Renal pelvis (tissue), 12 donors: ENCODE measurements at places on chromosomes 16 and 17.

GRCh38 chr17:80169784-80170500 is at the start of gene CARD14:
Gene CARD14, plus strand, starts transcription at chr17:80170030. Its CDS starts 11,409 bp downstream, at chr17:80181439.
- DNase-seq = no peak

GRCh38 chr16:84606081-84606875 is 11.6 kb downstream of the COTL1 start:
- no peak for DNase-seq

DNA sequence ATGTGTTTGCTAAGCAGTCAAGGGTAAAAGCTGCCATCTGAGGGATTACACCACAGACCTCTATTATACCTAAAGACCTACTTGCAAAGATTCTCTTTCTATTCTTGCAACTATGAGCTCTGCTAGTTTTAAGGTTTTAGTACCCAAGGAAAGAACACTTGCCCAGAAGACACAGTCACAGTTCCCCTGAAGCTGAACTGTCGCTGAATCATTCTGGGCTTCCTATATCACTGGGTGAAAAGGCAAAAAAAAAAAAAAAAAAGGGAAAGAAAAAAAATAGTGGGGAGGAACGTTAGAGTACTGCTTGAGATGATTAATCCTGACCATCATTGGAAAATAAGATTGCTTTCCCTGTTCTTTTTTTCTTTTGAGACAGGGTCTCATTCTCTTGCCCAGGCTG is 37.9 kb downstream of the LYRM1 start:
- DNase-seq = no peak

- DNase-seq = no peak
Observed at GRCh38 chr17:44087319-44087718, 16.8 kb downstream of the G6PC3 start.

DNA sequence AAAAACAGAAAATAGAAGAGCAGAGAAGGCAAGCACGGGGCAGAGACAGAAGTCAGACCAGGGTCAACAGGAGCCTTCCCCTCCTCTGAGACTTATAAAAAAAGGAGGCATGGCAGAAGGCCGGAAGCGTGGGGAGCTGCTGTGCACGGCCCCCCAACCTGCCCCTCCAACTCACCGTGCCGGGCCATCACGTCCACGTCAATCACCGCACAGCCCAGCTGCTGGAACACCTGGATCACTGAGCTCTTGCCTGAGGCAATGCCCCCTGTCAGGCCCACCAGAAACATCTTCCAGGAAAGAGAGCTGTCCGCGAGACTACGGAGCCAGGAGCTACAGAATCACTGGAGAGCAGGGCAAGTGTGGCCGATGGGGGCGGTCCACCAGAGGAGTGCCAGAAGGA is 16.8 kb downstream of the DCAKD start:
- no peak for DNase-seq

DNA sequence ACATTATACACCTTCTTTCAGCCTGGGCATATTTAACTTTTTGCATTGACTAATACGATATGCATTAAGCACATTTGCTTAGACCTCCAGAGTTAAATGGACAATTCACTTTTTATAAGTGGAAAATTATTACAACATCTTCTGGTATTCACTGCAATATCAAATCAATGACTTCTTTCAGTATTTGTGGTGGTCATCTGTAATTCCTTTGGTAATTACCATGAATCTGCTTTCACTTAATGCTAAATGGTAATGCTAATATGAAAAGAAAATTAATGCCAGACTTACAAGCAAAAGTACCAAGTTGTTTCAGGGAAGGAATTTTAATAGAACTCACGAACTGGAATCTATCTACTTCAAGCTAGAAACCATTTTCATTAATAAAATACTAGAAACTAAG is 6.4 kb downstream of the GPATCH8 start:
- no peak for DNase-seq

GRCh38 chr16:17106243-17106791 is 364.4 kb downstream of the XYLT1 start:
- no peak for DNase-seq

DNA sequence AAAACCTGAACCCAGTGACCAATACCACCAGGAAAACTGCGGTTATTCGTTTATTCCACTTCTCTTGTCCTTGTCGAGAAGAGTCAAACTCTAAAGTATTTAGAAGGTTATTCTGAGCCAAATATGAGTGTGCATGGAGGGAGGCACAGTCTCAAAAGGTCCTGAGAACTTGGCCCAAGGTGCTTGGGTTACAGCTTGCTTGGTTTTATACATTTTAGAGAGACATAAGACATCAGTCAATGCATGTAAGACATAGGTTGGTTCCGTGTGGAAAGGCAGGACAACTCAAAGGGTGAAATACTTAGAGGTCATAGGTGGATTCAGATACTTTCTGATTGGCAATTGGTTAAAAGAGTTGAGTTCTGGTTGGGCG is 681 bp upstream of the TRAP1 start:
- DNase-seq = no peak

- DNase-seq = no peak
Observed at GRCh38 chr16:48099455-48099854, 56.3 kb downstream of the ABCC12 start.

GRCh38 chr17:21152731-21153130 is 26.0 kb downstream of the DHRS7B start:
- DNase-seq = no peak

DNA sequence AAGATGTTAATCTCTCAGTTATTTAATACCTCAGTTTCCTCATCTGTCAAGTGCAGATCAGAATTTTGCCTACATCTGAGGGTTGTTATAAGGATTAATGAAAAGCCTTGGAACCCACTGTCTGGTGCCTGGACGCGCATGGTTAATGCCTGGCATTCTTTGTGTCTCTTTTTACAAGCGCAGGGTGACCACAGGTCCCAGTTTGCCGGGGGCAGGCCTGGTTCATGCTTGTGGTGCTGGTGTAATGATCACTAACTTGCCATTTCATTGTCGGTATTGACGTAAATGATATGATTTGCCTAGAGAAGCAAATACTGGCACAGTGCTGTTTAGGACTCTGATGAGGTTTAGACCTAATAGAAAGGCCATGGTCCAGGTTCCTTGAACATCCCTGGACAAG is 23.1 kb downstream of the MRC2 start:
- DNase-seq = no peak

DNA sequence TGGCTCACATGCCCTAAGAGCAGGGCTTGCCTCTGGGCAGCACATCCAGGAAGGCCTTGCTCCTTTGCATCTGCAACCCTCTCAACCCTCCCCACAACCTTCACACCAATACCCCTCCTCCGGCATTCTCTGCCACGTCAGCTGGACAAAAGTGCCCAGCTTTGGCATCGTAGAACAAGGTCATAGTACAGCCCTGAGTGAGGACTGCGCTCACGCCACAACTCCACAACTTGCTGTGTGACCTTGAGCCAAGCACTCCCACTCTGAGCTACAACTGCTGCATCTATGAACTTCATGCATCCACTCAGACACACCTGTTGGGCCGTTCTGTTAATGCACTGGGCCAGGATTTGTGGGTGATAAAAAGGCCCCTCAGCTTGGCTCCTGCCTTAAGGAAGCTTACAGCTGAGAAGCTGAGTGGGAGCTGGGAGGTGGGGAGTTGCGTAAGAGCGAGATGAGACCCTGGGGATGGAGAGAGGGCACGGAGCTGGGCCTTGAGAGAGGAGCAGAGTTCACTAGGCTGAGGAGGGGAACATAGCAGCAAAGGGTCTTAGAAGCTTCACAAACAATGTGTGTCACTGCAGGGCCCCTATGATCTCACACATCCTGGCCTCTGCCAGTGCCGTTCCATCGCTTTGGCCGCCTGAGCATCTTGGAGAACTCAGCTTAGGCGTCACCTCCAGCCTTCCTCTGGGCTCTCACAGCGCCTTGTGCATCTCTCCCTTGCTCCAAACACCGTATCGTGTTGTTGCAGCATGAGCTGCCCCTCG is 8.6 kb upstream of the MRC2 start:
- no peak for DNase-seq

DNA sequence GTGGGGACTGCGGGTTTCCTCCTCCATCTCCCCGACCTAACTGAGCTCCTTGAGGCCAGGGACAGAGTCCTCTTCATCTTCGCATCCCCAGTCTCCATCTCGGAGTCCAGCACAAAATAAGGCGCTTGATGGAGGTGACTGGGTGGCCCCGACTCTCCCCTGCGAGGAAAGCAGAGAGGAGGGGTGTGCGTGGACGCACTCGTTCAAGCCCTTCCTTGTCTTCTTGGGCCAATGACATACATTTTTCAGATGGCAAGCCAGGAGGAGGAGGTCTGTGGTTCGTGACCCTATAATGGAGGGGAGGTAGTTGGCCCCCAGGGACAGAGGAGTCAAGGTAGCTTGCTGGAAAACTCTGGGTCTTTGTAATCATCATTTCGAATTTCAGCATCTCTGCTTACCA is 17.2 kb downstream of the CRISPLD2 start:
- no peak for DNase-seq

DNA sequence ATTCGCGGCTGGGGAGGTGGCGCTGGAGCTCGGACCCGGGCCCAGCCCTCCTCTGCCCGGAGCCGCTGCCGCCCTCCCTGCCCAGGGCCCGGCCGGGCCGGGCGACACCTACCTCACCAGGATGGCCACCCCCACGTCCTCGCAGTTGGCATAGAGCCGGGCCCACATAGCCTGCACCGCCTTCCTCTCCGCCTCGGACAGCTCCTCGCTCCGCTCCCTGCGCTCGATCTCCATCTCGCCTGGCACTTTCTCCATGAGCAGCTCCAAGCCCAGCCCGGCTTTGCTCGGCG is 276 bp downstream of the CYGB start:
- DNase-seq = no peak

- peak; percentile 62 for DNase-seq
Observed at GRCh38 chr17:74852237-74853047, 7.2 kb downstream of the GRIN2C start.

DNA sequence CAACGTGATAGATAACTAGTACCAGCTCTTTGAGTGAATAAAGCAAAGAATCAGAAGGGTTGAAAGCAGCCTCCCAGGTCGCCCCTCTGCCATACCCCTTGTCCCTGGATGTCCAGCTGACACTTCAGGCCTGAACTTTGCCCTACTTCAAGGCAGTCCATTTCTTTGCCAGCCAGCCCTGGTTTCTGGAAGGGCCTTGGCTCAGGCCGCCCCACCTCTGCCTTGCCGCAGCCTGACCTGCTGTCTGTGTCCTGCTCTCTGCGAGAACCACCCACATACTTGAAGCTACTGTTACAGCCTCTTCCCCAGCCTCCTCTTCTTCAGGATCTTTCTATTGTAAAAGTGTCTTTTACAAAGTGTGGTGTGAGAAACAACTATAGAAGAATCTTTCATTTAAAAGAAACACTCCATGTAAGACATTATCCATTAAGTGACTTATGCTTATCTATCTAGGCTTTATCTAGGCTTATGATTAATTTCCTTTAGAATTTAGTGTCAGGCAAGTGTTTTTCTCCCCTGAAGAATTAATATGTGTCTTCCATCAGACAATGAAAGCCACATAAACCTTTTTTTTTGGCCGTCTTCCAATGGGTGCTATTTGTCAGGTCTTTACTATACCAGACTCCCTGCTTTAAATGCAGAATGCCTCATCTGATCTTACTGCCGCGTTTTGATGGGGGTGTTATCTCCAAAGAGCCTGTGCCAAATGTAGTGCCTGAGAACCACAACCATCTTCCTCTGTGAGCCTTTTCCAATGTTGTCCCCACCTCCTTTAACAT is 133.9 kb downstream of the SOCS1 start:
- DNase-seq = no peak

- no peak for DNase-seq
Observed at GRCh38 chr17:47252766-47253512, 688 bp upstream of the ITGB3 start.

GRCh38 chr16:13866073-13866472 is 53.9 kb upstream of the ERCC4 start:
- peak; percentile 52 for DNase-seq

DNA sequence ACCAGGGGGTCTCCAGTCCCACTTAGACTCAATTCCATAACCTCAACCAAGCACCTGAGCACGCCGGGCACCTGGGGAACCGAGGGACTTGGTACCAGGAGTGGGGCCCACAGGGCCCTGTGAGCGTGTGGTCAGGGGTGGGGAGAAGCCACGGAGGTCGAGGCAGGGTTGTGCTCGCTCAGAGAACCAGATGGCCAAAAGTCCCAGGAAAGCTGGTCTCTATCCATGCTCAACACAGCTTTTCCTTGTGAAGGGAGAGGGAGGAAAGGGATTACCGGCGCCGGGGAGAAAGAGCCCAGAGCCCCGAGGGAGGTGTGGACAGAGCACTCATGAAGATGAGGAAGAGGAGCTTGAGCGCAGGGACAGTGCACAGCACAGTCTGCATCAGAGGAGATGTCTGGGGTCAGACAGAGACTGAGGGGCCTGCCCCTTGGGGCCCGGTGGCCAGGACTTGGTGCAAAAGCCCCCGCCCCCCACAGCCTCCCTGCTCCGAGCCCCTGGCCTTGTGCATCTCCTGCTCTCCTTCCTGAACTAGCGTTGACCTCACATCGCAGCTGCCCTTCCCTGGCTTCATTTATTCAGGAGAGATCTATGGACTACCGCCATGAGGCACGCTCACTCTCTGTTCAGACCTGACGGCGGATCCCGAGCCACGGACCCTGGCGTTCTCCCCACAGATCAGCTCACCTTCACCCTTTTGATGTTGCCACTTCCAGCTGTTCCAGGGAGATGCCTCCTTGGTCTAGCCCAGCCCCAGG is 355.4 kb upstream of the TNRC6C start:
- no peak for DNase-seq

GRCh38 chr16:89265647-89266046 is 48.1 kb downstream of the ZNF778 start:
- DNase-seq = no peak

DNA sequence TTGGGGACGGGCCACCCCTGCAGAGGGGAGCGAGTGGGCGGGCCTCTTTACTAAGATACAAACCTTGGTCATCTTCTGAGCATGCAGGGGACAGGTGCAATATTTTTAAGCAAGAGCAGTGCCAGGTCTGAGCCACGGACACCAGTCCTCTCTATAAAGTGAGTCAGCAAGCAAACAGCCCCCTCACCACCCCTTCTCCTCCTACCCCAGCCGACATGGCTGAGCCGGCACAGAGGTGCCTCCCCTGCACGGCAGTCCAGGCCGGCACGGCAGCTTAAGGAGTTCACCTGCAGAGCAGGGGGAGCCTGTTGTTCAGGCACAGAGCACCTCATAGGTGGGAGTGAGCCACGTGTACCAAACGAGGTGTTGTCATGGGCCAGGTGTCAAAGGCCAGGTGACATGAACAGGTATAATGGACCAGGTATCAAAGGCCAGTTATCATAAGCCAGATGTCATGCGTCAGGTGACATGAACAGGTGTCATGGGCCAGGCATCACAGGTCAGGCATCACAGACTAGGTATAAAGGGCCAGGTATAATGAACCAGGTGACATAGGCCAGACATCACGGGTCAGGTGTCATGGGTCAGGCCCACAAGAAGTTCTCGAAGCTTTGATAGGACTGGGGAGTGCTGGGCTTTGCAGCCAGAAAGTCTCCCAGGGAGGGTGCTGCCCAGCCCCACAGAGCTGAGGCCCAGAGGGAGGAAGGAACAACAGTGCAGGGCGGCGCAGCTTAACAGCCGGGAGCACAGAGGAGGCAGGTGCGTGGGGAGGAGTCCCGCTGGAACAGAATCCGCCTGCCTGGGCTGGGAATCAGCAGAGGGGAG is 42.6 kb upstream of the ZNF469 start:
- no peak for DNase-seq
